Central memory CD4-positive, alpha-beta T cell (primary cell): ENCODE measurements at places on chromosomes 2 and 18.
A peak's percentile ranks its signal among the peaks of the same experiment; 100 is the strongest.

- DNase-seq: no peak
These were observed 53.4 kb downstream of the CD28 start for GRCh38 chr2:203759690-203760365.

- DNase-seq: no peak
These were observed 11.6 kb downstream of the SPATA3 start for GRCh38 chr2:231007286-231008098.

GRCh38 chr2:141946016-141946415, 184.8 kb downstream of the LRP1B start:
- no peak for DNase-seq

- DNase-seq: no peak
These were observed 388.3 kb downstream of the TNS1 start for GRCh38 chr2:217614498-217614897.

DNA sequence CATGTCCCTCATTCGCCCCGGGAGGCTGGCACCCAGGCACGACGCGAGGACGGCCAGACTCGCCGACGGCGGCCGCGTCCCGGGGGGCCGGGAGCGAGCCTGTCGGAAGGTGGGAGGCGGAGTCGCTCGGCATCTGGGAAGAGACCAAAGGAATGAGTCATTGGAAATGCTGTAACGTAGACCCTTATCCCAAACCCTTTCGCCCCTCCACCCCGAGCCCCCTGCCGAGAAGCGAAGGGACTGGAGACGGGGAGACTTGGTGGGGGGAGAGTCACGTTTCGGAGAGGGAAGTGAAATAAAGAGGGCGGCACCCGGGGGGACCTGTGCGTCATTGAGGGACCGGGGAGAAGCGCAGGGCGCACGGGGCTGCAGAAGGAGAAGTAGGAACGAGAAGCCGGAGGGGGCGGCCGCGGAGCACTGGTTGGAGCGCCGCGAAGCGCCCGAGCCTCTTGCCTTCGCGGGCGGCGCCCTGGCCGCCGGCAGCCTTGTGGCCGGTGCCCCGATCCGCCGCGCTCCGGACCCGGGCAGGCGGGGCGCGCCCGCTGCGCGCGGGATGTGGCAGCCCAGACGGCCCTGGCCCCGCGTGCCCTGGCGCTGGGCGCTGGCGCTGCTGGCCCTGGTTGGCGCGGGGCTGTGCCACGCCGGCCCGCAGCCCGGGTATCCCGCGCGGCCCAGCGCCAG, at the start of gene EMILIN2:
EMILIN2 (plus strand) TSS at position 371 of the 681 bp plus-strand sequence; CDS start at position 554, 183 bp downstream.
- peak; percentile 27 for DNase-seq

DNA sequence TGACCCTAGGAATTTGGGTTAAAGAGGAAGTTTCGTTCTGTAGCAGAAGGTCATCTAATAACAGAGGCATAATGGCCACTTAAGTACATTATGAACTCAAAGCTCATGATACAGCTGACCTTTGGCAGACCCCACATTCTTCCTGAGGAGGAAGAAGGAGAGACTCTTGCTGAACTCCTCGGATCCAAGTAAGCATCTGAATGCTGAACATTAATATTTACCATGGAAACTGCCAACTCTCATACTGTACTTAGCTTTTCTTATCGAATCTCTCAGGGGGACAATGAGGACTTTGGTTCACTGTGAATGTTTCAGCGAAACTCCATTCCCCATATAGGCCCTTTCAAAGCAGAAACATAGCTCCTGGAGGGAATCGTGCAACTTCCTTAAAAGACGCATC, 781.4 kb upstream of the GYPC start:
- no peak for DNase-seq

DNA sequence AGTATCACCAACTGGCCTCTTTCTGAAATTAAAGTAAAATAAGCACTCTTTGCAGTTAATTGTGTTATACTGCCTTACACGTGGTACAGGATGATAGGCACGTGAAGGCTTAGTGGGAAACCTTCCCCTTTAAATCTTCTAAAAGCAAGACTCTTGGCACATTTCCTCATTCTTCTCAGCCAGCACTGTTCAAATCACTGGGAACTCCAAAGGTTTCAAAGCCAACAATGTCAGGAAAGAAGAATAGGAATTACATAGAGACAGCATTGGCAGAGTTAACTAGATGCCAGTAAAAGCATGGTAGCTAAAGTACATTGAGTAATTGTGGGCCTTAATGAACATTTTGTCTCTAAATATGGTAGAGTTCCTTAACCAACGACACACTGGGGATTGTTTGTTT, 96.4 kb downstream of the DTNA start:
- no peak for DNase-seq

DNA sequence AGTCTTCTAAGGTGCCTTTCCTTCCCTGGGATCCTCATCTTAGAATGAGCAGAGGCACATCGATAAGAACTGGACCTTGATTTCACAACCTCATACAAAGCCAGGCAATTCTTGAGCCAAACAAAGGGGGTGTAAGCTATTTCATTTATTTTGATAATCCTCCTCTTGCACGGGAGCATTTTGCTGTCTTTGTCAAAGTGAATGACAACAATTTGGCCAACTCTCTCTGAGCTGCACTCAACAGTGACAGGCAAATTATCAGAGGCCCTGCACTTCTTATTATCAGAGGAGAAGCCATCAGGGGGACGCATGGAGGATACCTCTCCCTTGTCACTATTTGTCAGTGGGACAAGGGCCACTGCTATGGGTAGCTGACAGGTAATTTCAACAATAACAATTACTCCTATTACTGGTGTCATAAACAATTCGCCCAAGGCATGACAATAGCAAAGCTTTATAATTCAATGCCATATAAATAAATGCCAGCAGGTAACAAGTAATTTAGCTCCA, 260.4 kb downstream of the MEIS1 start:
- DNase-seq: no peak

GRCh38 chr2:196987649-196988364, 61.3 kb upstream of the PGAP1 start:
- DNase-seq: no peak

GRCh38 chr2:47129191-47129706, 25.9 kb downstream of the STPG4 start:
- DNase-seq: no peak
